Fibroblast of lung (primary cell): ENCODE measurements at places on chromosomes 12 and 14. TPM values are rescaled to one million over a fixed set of nuclear protein-coding genes. Genes with fewer than 3 reads are reported as not detected.

HOXC9 gene
- 0.26 TPM in 1 of 2 replicates, not detected in the other for total RNA-seq

GRCh38 chr12:107091381-107091780 lies 2.0 kb downstream of the CRY1 start:
- DNase-seq: peak; percentile 76

- no peak for DNase-seq
These were observed 43.1 kb downstream of the TTC7B start for GRCh38 chr14:90773196-90773486.

ACVRL1 gene
- total RNA-seq: 20.8 and 36.2 TPM in 2 replicates

- DNase-seq: no peak
These were observed 16.6 kb upstream of the CCDC177 start for GRCh38 chr14:69591317-69591716.

DNA sequence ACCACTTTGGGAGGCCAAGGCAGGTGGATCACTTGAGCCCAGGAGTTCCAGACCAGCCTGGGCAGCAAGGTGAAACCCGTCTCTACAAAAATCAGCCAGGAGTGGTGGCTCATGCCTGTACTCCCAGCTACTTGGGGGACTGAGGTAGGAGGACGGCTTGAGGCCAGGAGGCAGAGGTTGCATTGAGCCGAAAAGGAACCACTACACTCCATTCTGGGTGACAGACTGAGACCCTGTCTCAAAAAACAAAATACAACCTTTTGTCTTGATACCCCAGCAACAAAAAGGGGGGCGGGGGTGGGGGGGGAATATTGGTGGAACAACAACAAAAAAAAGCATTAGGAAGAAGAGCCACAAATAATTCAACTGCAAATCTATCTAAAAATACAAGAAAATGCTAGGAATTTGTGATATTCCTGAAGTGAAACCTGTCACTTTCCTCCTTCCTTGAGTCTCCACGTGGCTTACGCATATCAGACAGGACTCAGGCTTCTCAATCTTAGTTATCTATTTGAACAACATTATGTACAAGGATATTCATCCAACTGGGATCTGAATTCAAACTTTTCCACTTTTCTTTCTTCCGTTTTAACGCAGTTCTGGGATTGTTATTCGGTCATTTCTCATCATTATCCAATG lies 1.3 kb downstream of the R3HDM2 start:
- DNase-seq: no peak
